Neural progenitor cell (in vitro differentiated cells): ENCODE measurements at places on chromosomes 2 and 18.

- H3K27me3 ChIP-seq = no peaks in the 10 kb centered on the region
- H3K4me3 ChIP-seq = no peak overlapping the region
- H3K4me1 ChIP-seq = no peaks in the 10 kb centered on the region
- H3K36me3 ChIP-seq = no peaks in the 10 kb centered on the region
- no peak overlapping the region for H3K27ac ChIP-seq
- DNase-seq = no peak
These were observed 126.6 kb downstream of the VAPA start for GRCh38 chr18:10040287-10041011.

GRCh38 chr2:17640406-17640805 lies 99.9 kb downstream of the VSNL1 start:
- no peak overlapping the region for H3K4me3 ChIP-seq
- H3K27me3 ChIP-seq = no peaks in the 10 kb centered on the region
- no peak overlapping the region for H3K27ac ChIP-seq
- no peaks in the 10 kb centered on the region for H3K4me1 ChIP-seq
- H3K36me3 ChIP-seq = no peaks in the 10 kb centered on the region

DNA sequence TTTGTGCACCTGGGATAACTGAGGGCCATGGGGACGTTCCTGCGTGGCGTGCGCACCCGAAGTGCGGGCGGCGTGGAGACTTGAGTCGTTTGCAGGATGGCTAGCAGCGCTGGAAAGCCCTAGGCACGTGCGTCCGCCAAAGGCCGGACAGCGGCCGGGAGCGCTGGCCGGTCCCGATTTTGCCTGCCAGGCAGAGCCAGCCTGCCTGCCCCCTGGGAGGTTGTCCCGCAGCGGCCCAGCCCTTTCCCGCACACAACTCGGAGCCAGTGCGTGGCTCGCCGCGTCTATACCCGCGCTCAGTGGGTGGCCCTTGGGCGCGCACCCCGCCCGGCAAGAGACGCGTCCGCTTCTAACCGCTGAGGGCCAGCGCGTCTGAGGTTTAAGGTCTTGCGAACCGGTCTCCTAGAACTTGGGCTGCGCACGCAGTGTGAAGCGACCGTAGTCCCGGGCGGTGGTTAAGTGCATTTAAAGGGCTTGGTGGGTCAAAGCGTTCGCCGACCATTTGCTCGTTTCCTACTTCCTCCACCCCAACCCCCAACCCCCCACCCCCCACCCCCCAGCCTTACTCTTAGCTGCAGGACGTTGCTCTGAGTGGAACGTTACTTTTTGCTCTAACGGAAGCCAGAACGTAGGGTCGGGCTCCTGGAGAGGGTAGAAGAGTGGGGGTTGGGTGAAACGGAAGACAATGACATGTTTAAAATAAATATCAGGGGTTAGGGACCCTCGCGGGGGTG lies 627 bp downstream of the CDCA7 start:
- peaks cover 11% of the 10 kb centered on the region for H3K27me3 ChIP-seq
- peaks cover 11% of the 10 kb centered on the region for H3K36me3 ChIP-seq
- peak overlapping the region; percentile 69 for H3K4me3 ChIP-seq
- H3K4me1 ChIP-seq = peaks cover 12% of the 10 kb centered on the region
- DNase-seq = peak; percentile 70
- H3K27ac ChIP-seq = no peak overlapping the region

DNA sequence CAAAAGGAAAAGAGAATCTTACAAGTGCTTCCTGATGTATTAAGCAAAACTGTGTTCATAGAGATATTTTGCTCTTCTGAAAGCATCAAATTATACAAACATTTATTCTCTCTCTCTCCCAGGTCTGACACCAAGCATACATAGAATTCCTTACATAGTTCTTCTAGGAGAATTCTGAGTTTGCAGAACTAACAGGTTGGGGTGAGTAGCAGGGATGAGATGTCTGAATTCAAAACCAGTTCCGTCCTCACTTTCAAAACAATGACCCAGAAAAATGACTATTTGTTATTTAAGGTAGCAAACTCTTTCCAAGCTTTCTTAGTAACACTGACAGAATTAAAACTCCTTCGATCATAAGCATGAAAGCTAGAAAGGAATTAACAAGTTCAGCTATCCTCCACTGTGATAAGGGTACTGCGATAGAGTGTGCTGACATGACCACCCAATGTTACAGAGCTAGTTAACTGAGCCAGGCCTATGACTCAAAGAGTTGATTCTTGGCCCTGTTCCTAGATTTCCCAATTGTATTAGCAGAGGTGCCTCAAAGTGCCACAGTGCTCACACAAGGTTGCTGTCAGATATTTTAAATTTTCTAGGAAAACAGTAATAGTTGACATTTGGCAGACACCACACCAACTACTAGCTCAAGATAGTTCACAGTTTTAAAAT lies 85.8 kb upstream of the SETBP1 start:
- no peak overlapping the region for H3K4me3 ChIP-seq
- no peaks in the 10 kb centered on the region for H3K4me1 ChIP-seq
- H3K27me3 ChIP-seq = no peaks in the 10 kb centered on the region
- H3K27ac ChIP-seq = no peak overlapping the region

DNA sequence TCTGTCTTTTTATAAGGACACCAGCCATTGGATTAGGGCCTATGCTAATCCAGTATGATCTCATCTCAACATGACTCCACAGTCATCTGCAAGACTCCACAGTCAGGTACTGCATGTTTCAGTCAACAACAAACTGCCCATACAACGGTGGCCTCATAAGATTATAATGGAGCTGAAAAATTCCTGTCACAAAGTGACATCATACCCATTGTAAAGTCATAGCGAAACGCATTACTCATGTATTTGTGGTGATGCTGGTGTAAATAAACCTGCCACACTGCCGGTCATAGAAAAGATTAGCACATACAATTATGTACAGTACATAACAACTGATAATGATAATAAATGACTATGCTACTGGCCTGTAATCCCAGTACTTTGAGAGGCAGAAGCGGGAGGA lies 102.2 kb downstream of the TEX51 start:
- no peak overlapping the region for H3K4me3 ChIP-seq
- peaks cover 18% of the 10 kb centered on the region for H3K4me1 ChIP-seq
- no peak for DNase-seq
- H3K27me3 ChIP-seq = no peaks in the 10 kb centered on the region
- H3K36me3 ChIP-seq = no peaks in the 10 kb centered on the region

GRCh38 chr2:189024901-189025618 lies 50.9 kb downstream of the COL3A1 start:
- H3K4me1 ChIP-seq = no peaks in the 10 kb centered on the region
- DNase-seq = peak; percentile 26
- no peak overlapping the region for H3K27ac ChIP-seq
- no peaks in the 10 kb centered on the region for H3K27me3 ChIP-seq
- H3K36me3 ChIP-seq = no peaks in the 10 kb centered on the region

- H3K4me1 ChIP-seq = peaks cover 8% of the 10 kb centered on the region
- DNase-seq = no peak
- H3K4me3 ChIP-seq = no peak overlapping the region
- H3K27ac ChIP-seq = no peak overlapping the region
These were observed 37.2 kb downstream of the PLEKHA3 start for GRCh38 chr2:178517496-178517895.

GRCh38 chr2:20110383-20110782 lies 59.0 kb upstream of the LAPTM4A start:
- no peak for DNase-seq
- H3K4me1 ChIP-seq = no peaks in the 10 kb centered on the region
- no peak overlapping the region for H3K4me3 ChIP-seq
- no peak overlapping the region for H3K27ac ChIP-seq
- H3K36me3 ChIP-seq = no peaks in the 10 kb centered on the region

DNA sequence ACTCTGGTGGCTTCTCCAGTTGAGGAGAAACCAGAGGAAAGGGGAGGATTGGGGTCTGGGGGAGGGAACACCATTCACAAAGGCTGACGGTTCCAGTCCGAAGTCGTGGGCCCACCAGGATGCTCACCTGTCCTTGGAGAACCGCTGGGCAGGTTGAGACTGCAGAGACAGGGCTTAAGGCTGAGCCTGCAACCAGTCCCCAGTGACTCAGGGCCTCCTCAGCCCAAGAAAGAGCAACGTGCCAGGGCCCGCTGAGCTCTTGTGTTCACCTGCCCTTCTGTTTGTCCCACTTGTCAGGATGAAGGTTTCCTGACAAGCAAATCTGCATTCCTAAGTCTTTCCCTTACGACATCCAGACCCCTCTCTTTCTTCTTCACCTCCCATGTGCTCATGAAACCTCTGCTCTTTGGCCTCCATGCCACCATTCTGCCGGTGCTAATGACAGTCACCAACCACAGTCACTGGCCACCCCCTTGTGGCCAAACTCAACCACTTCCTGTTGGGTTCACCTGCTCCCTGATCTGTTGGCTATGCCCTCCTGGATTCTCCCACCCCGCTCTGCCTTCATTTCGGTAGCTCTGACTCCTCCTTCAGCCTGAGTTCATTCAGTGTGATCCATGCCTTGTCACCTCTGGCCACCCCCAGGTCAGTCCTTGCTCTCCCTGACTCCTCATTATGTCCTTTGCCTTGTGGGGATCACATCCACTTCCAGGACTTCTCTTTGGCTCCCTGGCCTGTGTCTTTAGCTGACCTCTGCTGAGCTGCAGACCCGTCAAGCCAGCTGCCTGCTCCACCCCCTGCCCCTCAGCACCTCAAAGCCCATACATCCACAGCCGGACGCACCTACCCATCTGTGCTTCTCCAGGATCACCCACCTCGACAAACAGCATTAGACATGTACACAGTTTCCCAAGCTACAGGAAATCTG lies 17.6 kb downstream of the EMX1 start:
- peak; percentile 65 for DNase-seq
- H3K27me3 ChIP-seq = peaks cover 58% of the 10 kb centered on the region
- H3K36me3 ChIP-seq = no peaks in the 10 kb centered on the region
- no peaks in the 10 kb centered on the region for H3K4me1 ChIP-seq
- H3K27ac ChIP-seq = no peak overlapping the region

DNA sequence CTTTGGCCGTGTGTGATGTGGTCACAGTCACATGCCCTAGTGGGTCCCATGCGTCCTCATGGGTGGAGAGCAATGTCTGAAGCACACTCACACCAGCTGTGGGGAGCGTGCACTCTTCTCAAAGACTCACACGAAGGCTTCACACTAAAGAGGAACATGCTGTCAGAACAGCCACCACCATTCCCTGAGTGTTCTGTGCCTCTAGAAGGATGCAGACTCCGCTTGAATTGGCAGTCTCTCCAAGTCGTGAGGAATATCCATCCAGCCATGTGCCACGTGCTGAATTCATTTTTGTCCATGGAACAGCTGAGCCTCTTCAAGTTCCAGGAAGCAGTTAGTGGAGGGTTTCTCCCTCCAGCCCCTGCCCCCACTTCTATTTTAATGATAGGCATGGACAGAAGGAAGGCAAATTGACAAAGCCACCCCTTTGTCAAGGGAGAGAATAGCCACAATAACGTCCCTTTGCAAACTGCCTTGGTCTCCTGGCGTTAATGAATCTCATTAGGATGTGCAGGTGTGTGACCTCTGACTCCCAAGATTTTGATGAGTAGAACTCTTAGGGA lies 464.3 kb upstream of the ID2 start:
- no peak overlapping the region for H3K4me3 ChIP-seq
- peak overlapping the region; percentile 86 for H3K27ac ChIP-seq
- DNase-seq = peak; percentile 84
- no peaks in the 10 kb centered on the region for H3K36me3 ChIP-seq
- no peaks in the 10 kb centered on the region for H3K27me3 ChIP-seq

GRCh38 chr2:178072383-178073301 lies at the start of gene PDE11A:
PDE11A (minus strand) TSS chr2:178072777; CDS start chr2:178072437, 340 bp downstream.
- peaks cover 7% of the 10 kb centered on the region for H3K4me1 ChIP-seq
- peak; percentile 90 for DNase-seq
- H3K27me3 ChIP-seq = peaks cover 46% of the 10 kb centered on the region
- no peak within 1 kb of the TSS for H3K27ac ChIP-seq
- H3K36me3 ChIP-seq = no peaks in the 10 kb centered on the region
- peak within 1 kb of the TSS; percentile 52 for H3K4me3 ChIP-seq

DNA sequence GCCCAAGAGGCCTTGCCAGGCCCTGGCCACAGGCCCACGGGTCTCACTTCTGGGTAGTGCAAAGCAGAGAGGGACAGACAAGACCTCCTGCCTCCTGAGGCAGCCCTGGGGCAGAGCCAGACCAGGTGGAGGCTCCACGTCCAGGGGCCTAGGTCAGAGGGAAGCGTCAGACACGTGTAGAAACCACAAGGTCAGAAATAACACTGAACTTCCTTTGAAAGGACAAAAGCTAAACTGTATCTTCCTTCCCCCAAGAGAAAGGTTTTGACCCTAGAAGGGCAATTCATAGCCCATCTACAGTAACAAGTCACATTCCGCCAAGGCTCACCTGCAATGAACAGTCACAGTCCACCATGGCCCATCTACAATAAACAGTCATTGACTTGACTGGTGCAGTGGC lies 17.9 kb downstream of the SDC1 start:
- no peak for DNase-seq
- no peaks in the 10 kb centered on the region for H3K36me3 ChIP-seq
- H3K27ac ChIP-seq = no peak overlapping the region
- no peaks in the 10 kb centered on the region for H3K27me3 ChIP-seq
- no peaks in the 10 kb centered on the region for H3K4me1 ChIP-seq

DNA sequence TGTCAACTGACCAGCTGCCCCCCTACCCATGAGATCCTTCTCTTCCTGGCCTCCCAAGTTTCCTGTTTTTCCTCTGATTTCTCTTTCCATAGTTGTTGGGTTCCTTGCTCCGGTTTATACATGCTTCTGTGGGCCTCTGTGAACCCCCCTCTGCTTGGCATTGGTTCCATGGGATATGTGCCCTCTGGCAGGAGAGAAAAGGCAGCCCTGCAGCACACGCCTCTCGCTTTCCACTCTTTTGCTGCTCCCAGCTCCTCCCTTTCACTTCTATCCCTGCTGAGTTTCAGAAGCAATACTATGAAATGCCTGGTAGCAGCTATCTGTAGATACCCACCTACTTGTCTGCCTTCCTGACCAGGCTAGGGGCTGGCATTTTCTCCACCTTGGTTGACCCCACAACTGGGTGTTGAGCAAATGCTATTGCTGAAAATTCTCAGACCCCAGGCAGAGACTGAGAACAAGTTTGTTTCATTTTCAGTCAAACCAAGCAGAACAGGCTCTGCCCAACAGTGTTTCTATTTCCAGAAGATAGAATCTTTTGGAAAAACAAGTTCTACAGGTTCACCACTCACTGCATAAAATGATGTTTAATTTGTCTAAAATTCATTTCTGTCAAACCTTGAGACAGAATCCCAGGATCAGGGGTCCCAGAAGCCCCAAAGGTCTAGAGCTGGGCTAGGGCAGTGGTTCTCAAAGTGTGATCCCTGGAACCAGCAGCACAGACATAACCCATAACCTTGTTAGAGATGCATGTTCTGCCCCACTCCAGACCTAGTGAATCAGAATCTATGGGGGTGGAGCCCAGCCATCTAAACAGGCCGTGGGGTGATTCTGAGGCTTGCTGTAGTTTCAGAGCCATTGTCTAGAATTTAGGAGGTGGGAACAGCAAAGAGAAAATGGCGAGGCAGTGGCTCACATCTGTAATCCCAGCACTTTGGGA lies 13.4 kb downstream of the CAPG start:
- no peaks in the 10 kb centered on the region for H3K27me3 ChIP-seq
- no peak overlapping the region for H3K4me3 ChIP-seq
- no peak overlapping the region for H3K27ac ChIP-seq
- H3K4me1 ChIP-seq = no peaks in the 10 kb centered on the region
- H3K36me3 ChIP-seq = no peaks in the 10 kb centered on the region
